Activated CD8-positive, alpha-beta memory T cell treated with anti-CD3 and anti-CD28 coated beads for 48 hours (primary cell): ENCODE measurements at places on chromosomes 1 and 21.

- no peak for DNase-seq
These were observed 17.0 kb downstream of the RAB3GAP2 start for GRCh38 chr1:220255204-220255603.

- DNase-seq = no peak
These were observed 92.6 kb downstream of the ZNF281 start for GRCh38 chr1:200317236-200317635.

GRCh38 chr1:226942392-226942791, 2.3 kb downstream of the COQ8A start:
- DNase-seq = no peak

GRCh38 chr1:154832384-154832783, 37.7 kb downstream of the KCNN3 start:
- no peak for DNase-seq

DNA sequence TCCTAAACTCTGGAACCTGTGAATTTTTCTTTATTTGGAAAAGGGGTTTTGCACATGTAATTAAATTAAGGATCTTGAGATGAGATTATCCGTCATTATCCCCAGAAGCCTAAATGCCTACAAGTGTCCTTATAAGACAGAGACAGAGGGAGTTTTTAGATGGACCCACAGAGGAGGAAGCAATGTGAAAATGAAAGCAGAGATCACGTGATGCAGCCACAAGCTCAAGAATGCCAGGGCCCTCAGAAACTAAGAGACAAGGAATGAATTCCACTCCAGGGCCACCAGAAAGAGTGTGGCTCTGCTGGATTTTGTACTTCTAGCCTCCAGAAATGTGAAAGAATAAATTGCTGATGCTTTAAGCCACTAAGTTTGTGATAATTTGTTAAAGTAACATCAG, 183.6 kb upstream of the UBE2U start:
- DNase-seq = no peak

DNA sequence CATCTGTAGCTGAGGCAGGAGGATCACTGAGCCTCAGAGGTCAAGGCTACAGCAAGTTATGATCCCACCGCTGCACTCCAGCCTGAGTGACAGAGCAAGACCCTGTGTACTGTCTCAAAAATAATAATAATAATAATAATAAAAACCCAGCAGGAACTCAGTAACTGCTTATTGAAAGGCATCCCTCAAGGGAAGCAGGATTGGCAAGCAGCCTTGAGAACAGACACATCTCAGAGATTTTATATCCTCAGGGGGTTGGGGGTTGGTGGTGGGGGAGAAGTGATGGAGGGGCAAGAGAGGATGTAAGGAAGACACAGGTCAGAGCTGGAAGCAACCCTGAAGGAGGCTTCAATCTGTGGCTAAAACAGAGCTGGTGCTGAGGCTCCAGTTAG, 29.6 kb downstream of the GNB1 start:
- no peak for DNase-seq

GRCh38 chr21:19031953-19032352, 628.4 kb upstream of the TMPRSS15 start:
- DNase-seq = no peak

DNA sequence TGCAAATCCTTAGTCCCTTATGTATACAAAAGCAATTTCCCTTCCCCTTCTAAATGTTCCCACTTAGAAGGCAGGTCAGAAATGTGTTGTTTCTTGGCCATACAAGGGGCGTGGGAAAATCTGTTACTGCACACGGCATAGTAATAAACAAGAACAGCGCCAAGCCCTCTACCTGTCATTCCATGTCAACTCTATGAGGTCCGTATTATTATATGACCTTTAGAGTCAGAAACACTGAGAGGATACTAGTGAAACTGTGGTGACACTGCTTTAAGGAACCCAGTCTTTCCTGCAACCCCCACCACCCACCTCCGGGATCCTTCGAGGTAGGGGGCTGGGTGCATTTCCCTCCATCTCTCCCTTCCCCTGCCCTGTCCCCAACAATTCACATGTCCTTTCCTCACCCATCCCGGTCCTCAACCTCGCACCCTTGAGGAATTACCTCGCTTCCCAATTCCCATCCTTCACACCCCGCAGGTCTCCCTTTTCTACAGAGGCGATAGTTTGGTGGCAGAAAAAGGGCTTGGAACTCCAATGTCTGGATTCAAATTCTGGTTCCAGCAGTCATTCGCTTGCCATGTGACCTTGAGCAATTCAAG, 647 bp downstream of the SDHB start:
- DNase-seq = no peak

GRCh38 chr1:101613546-101613945, 376.7 kb downstream of the S1PR1 start:
- no peak for DNase-seq

DNA sequence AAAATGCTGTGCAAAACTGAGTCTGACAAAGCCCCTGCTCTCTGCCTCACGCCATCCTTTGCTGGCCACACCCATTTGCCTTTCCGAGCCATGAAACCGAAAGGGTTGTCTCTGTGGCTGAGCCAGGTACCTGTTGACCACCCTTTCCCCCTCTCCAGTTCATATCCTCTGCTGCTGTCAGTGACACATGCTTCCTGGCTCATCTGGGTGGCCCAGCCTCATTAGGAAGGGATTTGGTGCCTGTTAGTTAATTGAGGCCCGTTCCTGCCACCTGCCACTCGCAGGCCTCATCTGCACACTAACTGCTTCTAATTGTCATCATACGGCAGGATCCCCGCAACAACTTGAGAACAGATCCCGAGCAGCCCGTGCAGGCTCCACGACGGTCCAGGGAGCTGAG, 79.2 kb downstream of the OLIG1 start:
- no peak for DNase-seq

DNA sequence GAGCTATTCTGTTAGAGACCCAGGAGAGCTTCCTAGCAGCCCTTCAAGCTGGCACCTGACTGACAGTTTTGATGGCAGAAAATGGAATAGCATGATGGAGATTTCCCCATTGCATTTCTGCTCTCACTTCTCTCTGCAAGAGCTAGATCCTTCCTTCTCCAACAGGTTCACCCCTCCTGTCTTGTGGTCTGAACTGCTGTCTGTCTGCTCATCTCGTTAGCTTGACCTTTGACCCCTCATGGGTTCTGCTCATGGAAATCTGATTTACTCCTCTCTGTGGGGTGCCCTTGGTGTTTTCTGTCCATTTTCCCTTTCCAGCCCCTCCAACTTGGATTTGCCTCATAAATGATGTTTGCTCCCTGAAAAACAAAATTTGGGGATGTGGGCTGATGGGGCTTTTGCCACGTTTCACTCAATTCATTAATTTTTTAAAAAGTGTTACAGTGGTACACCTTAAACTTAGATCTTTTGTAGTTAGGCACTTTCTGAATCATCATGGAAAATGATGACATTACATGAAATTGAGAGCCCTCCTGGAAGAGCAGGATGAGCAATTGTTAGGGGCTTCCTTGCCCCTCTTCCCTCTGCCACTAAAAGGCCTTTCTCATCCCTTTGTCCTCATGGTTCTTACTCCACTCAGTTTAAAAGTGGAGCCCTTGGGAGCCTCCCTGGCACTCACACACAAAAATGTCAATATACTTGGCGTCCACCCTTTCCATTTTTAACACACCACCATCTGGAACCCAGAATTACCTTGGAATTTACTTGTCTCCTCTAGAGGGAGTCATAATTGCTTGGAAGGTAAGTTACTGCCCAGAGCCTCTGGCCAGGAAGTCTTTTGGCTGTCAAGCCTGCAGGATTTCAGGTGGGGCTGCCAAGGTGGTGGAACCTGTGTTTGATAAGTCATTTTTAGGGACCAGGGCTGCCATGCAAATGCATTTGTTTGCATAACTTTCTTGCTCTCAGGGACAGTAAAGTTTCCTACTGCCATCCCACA, 31.9 kb upstream of the IL19 start:
- DNase-seq = no peak

DNA sequence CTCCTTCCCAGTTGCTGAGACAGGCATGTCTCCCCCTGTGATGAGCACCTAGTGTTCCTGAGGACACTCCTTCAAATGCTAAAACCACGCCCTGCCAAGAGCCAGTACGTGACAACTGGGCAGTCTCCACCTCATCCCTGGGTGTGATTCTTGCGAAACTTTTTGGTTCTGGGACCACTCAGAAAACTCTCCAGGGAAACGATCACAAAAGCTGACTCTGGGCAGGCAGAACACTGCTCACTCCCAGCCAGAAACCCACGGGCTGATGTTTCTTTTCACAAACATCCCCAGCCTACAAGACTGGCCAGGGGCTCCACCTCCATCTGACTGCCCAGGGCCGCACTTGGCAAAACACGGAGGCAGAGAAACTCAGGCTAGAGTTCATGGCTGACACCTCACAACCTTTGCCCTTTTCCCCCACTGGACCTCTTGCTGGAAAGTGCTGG, 24.4 kb downstream of the DHRS3 start:
- DNase-seq = no peak

DNA sequence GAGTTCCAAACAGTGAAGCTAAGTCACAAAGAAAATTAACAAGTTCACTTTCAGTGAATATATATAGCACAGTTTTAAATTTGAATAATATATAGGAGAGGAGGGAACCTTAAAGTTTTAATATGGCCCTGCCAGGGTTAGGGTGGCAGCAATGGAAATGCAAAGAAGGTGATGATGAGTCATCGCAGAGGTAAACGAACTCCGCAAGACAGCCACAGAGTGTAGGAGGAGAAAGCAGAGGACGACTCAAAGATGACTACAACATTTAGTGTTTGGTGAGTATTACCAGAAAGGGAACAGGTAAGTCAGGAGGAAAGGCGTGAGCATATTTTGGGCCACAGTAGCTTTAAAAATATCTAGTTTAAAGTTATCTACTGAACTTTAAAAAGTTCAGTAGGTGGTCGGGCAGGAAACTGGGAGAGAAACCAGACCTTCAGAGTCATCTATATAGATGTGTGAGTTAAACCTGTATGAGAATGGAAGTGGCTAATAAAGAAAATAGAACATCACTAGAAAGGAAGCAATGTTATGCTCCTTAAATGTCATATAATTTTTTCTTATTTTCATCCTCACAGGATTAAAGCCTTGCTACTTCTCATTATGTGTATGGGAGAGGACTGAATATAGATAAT, 75.7 kb downstream of the UCHL5 start:
- no peak for DNase-seq

- no peak for DNase-seq
These were observed 30.9 kb downstream of the TRIM11 start for GRCh38 chr1:228375578-228376261.

- DNase-seq = no peak
These were observed 38.0 kb downstream of the EBNA1BP2 start for GRCh38 chr1:43134068-43134467.

DNA sequence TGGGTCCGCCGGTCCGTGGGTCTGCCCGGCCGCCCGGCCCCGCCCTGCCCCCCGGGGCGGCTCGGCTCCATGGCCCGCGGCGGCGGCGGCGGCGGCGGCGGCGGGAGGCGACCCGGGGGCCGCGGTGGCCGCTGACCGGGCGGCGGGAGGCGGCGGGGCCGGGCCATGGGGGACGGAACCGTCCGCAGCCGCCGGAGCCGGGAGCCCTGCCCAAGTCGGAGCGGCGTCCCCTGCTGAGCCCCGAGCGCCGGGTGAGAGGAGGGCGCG, 184 bp downstream of the B4GALT2 start:
- no peak for DNase-seq

- DNase-seq = no peak
These were observed 87.9 kb upstream of the HMCN1 start for GRCh38 chr1:185646202-185646683.

GRCh38 chr1:109796484-109797302, 33.0 kb upstream of the EPS8L3 start:
- DNase-seq = no peak

GRCh38 chr1:41412748-41413147, 51.5 kb downstream of the FOXO6 start:
- DNase-seq = no peak
